ENCODE measurements at places on chromosomes 11 and 22.

GRCh38 chr11:117143390-117143789, 697 bp upstream of the PAFAH1B2 start:
- peak; percentile 13 for DNase-seq

DNA sequence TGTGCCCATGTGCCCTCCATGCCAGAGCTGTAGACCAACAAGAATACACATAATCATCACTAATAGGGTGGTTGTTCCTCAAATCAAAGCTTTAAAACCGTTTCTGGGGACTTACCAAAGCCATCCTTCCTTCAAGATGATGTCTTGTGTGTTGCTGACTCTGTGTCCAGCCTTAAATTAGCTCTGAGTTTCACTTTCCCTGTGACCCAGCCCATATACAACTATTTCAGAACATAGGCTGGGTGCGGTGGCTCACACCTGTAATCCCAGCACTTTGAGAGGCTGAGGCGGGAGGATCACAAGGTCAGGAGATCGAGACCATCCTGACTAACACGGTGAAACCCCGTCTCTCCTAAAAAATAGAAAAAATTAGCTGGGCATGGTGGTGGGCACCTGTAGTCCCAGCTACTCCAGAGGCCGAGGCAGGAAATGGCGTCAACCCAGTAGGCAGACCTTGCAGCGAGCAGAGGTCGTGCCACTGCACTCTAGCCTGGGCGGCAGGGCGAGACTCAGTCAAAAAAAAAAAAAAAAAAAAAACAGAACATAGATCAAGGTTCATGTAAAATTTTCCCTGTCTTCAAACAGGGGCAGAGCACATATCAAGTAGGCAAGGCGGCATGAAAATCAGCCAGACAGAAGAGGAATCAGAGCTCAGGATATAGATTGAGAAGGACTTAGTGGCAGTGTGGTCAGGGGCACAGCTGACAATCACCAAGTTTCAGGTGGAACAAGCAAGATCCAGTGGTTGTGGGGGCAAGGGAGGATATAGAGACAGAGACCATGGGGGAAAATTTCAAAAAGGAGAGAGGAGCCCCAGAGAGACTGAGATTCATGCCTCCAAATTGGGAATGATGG, at the start of gene PLAAT2:
TSS of gene PLAAT2 (minus strand) at position 179 of the 855 bp plus-strand sequence. CDS start at position 124, 55 bp downstream.
- DNase-seq: no peak

- DNase-seq: no peak
Observed at GRCh38 chr22:28208036-28208435, 289.0 kb upstream of the PITPNB start.

GRCh38 chr11:22733475-22734248, 67.3 kb downstream of the GAS2 start:
- DNase-seq: no peak

- no peak for DNase-seq
Observed at GRCh38 chr22:27614006-27614649, 187.4 kb downstream of the MN1 start.

GRCh38 chr22:27113641-27114040, 456.3 kb downstream of the MIAT start:
- no peak for DNase-seq

- no peak for DNase-seq
Observed at GRCh38 chr11:124891373-124891861, 6.2 kb downstream of the ROBO4 start.

GRCh38 chr11:47716692-47717091, 1.5 kb upstream of the AGBL2 start:
- DNase-seq: no peak

GRCh38 chr22:23777776-23778576, 5.3 kb downstream of the MMP11 start:
- DNase-seq: no peak

- DNase-seq: no peak
Observed at GRCh38 chr22:28759861-28760560, 12.5 kb upstream of the CCDC117 start.

DNA sequence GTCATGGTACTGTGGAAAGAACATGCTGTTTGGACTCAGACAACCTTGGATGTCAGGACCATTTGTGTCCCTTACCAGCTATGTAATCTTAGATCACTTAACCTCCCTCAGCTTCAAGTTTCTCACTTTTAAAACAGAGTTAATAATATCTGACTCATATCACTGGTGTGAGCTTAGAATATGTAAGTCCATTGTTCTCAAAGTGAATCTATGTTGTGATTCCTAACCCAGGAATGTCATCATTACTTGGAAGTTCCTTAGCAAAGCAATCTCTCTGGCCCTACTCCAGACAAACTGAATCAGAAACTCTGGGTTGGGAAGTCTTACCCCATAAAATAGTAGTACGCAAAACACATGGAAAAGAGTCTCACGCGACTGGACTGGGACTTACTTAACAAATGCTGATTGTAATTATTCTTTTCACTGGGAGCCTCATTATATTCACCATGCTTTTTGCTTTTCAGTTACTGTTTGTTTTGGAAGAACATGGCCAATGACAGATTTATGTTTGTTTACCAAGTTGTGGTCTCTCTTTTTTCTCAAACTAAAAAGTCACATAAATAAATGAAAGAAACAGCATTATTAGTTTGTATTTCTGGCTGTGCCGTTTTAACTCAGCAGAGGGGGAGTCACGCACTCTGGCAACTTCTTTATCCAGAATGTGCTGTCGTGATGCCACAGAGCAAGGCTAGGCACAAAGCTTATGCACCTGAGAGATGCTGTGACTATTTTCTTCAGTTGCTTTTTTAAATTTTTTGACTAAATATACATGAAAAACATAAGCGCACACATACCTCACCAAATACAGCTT, 217.7 kb upstream of the CTSC start:
- no peak for DNase-seq

- DNase-seq: no peak
Observed at GRCh38 chr11:11039208-11039965, 181.5 kb upstream of the ZBED5 start.

DNA sequence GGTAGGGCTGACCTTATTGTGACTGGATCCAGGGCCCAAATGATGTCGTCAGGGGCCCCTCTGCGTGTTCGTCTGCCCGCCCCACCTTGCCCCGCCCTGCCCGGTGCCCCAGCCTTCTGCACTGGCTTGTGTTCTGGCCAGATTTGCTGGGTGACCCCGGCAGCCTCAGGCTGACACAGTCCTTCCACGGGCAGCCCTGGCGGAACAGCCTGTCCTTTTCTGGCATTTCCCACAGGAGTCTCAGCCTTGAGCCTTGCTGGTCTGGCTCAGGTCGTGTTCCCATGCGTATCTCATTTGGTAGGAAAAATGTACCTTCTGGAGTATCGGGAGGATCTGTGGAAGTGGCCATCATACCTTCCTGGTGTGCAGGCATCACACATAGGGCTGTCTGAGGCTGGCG, 31.0 kb downstream of the IGHMBP2 start:
- no peak for DNase-seq

- DNase-seq: no peak
Observed at GRCh38 chr11:68854273-68854958, 12.7 kb upstream of the CPT1A start.

GRCh38 chr22:38782402-38783094, 11.4 kb downstream of the DNAL4 start:
- DNase-seq: no peak

DNA sequence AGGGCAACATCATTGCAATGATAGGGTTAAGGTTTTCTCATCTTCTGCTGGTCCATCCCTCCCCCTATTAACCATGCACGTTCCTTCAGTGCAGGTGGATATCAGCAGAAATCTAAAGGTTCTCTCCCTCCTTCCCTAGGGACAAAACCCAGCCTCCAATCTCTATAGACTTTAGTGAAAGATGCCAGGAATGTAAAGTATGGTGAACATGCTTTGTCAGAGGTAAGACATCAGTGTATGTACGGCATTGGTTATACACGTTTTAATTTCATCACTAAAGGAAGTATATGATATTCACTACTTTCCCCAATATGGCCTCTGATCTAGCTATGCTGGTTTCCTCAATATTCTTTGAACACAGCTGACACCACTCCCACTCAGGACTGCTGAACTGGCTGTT, 81.2 kb upstream of the LDLRAD3 start:
- no peak for DNase-seq

- DNase-seq: no peak
Observed at GRCh38 chr22:49402169-49402568, 425.5 kb downstream of the BRD1 start.

GRCh38 chr11:64260147-64260708, 8.9 kb downstream of the PLCB3 start:
- no peak for DNase-seq

DNA sequence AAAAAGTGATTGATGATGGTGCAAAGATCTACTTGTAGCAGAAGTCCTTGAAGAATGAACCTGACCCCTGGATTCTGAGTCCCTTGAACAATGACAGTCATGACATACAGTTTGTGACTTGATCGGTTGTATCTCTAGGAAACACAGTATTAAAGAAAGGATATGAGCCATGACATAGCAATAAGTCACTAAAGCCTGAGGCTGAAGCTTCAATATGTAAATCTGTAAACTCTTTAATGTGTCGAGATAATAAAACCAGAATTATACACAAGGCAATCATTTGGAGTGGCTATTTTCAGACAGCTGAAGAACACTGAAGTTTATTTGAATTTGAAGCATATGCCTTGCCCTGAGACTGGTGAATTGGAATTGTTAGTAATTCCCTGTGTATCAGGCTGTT, 911.5 kb upstream of the RAG2 start:
- no peak for DNase-seq

DNA sequence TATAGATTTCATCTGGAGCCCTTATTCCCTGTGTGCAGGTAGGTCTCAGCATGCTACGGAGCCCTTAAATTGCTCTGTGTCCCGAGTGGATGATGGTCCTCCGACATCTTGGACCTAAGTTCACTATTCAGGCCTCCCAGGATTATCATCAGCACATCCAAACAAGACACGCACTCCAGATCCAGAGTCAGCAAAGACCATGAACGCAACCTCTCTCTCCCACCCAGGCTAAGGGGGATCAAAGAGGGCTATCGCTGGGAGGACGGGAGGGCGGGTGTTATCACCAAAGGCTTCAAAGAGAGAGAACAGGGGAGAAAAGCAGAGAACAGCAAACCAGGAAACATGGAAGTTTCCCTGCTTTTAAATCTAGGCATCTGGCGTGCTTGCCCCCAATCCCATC, 659.4 kb downstream of the TBC1D22A start:
- no peak for DNase-seq

DNA sequence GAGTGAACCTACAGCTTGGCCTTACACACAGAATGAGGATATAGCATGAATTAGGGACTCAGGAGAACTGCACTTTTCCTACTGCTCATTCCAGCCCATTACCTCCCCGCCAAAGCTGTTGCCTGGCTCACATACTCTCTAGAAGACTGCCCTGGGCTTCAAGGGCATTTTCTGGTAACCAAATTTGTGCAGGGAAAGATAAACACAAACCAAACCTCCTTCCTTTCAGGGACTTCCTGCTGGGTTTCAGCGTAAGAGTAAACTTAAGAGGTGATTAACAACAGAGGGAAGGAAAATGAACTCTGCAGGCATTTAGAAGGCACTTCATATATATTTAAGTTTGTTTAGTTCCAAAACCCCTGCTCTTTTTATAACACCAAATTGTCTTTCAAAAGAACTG, 194.9 kb downstream of the SWAP70 start:
- DNase-seq: no peak

GRCh38 chr22:47281126-47282106, 519.0 kb downstream of the TBC1D22A start:
- DNase-seq: no peak

GRCh38 chr11:62669420-62670161, 1.9 kb upstream of the UQCC3 start:
- no peak for DNase-seq
